Stimulated activated CD4-positive, alpha-beta T cell treated with anti-CD3 and anti-CD28 coated beads, Interleukin-1b, Interleukin-23, amount 100 ng/mL, for 1 hour (primary cell): ENCODE measurements at places on chromosomes 11 and 22.

- no peak for DNase-seq
Observed at GRCh38 chr11:68663482-68664010, 20.8 kb upstream of the GAL start.

GRCh38 chr22:36111316-36111715 is 49.2 kb downstream of the APOL3 start:
- no peak for DNase-seq

GRCh38 chr11:96107143-96107824 is 183.4 kb upstream of the MTMR2 start:
- no peak for DNase-seq

DNA sequence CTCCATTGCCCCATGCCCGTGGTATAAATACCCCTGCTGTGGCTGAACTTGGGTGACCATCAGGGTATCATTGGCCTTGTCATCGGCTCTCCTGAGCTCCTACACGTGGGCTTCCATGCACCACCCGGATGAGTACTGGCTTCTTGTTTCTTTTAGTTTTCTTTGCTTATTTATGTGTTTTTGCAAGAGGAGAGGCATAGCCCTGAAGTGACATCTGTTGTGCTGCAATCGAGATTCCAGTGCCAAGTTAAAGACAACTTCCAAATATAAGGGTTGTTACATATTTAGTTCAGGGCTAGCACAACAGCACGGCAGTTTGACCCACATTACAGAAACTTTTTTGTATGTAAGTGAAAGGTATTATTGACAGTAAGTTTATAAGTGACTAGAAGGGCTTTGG is 1087.1 kb downstream of the TBC1D22A start:
- no peak for DNase-seq

- DNase-seq = no peak
Observed at GRCh38 chr11:26607725-26608506, 35.9 kb upstream of the MUC15 start.

- DNase-seq = no peak
Observed at GRCh38 chr11:109864834-109865547, 228.2 kb upstream of the ZC3H12C start.

- DNase-seq = no peak
Observed at GRCh38 chr11:134261626-134262488, 8.5 kb downstream of the ACAD8 start.

DNA sequence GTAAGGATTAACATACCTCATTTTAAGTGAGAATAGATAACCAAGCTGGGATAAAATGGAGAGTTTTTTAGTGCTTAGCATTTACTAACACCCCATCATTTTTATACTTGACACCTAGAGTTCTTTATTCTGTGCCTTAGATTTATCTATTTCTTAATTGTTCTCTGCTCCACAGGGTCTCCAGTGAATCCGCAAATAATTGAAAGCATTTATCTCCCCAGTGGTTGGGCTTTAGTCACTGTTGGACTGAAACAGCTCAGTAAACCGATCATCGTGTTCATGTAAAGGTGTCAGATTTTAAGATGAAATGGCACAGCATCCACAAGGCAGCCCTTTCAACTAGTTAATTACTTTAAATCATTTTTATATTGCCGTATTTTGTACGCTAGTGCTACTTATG is 17.8 kb upstream of the GRIA4 start:
- no peak for DNase-seq

DNA sequence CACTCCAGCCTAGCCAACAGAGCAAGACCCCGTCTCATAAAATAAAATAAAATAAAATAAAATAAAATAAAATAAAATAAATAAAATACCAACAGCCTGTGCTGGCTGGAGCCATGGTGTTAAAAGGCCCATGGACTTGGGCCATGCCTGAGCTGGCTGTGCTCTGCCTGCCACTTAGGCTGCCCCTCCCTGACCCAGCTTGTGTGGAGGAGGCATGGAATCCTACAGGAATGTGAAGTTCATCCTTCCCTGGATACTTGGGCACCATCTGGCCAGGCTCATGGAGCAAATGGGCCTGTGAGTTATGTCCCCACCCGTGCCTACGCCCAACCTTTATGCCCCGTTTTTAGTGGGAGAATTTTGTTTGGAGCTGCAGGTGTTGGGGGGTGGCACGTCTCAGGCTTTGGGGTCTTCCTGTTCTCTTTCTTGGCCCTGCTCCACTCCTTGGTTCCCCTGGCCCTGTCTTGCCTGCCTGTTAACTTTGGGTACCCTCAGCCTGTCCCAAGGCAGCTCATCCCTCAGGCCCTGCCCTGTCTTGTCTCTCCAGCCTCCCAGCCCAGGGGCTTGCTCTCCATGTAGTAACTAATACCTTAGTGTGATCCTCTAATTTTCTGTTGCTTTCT is 51.3 kb downstream of the BCR start:
- DNase-seq = no peak
